ENCODE measurements at places on chromosomes 3 and 15. TPM values are rescaled to one million over a fixed set of nuclear protein-coding genes. Genes with fewer than 3 reads are reported as not detected.

IL5RA gene
- not detected for polyA plus RNA-seq

GPR149 gene
- not detected for polyA plus RNA-seq

RABL3 gene
- 15.0 TPM for polyA plus RNA-seq

DLEC1 gene
- 0.57 TPM for polyA plus RNA-seq

THSD4 gene
- 6.2 TPM for polyA plus RNA-seq

TM4SF4 gene
- 0.46 TPM for polyA plus RNA-seq

HERC2 gene
- 39.7 TPM for polyA plus RNA-seq

ZCWPW2 gene
- 2.4 TPM for polyA plus RNA-seq

MAGI1 gene
- polyA plus RNA-seq, result 52.3 TPM

INKA1 gene
- 4.4 TPM for polyA plus RNA-seq

ITIH4 gene
- polyA plus RNA-seq, result 1.7 TPM

DAZL gene
- not detected for polyA plus RNA-seq

ACTC1 gene
- polyA plus RNA-seq, result 12,075 TPM

FAM107A gene
- polyA plus RNA-seq, result not detected

PRR20G gene
- polyA plus RNA-seq, result not detected

DBR1 gene
- 11.3 TPM for polyA plus RNA-seq

ITPKA gene
- 6.4 TPM for polyA plus RNA-seq

CISH gene
- 6.4 TPM for polyA plus RNA-seq

PCCB gene
- polyA plus RNA-seq, result 57.8 TPM

SSUH2 gene
- polyA plus RNA-seq, result not detected

CACNA2D3 gene
- polyA plus RNA-seq, result 1.7 TPM

COL6A5 gene
- polyA plus RNA-seq, result not detected

ACAN gene
- polyA plus RNA-seq, result 0.51 TPM

ATP8B4 gene
- 0.15 TPM for polyA plus RNA-seq

FOXB1 gene
- not detected for polyA plus RNA-seq

NOX5 gene
- 0.39 TPM for polyA plus RNA-seq

IL16 gene
- polyA plus RNA-seq, result 0.45 TPM

XCR1 gene
- polyA plus RNA-seq, result not detected

TFDP2 gene
- polyA plus RNA-seq, result 136 TPM

GOLGA8R gene
- polyA plus RNA-seq, result 0.54 TPM

GAP43 gene
- 5.7 TPM for polyA plus RNA-seq

UCN2 gene
- polyA plus RNA-seq, result 0.47 TPM

DISP2 gene
- polyA plus RNA-seq, result not detected

AMOTL2 gene
- polyA plus RNA-seq, result 32.1 TPM

NEIL1 gene
- polyA plus RNA-seq, result 70.6 TPM

SCAANT1 gene
- polyA plus RNA-seq, result 2.0 TPM

TMCO5A gene
- polyA plus RNA-seq, result not detected

GRM2 gene
- 0.39 TPM for polyA plus RNA-seq

BBX gene
- polyA plus RNA-seq, result 120 TPM

CAPN3 gene
- 79.7 TPM for polyA plus RNA-seq

CPLX3 gene
- not detected for polyA plus RNA-seq

ADAMTS7 gene
- 11.8 TPM for polyA plus RNA-seq

IL12A gene
- not detected for polyA plus RNA-seq
